Cardiac septum (tissue), 1 donor: ENCODE measurements at places on chromosomes 3 and 15.

DNA sequence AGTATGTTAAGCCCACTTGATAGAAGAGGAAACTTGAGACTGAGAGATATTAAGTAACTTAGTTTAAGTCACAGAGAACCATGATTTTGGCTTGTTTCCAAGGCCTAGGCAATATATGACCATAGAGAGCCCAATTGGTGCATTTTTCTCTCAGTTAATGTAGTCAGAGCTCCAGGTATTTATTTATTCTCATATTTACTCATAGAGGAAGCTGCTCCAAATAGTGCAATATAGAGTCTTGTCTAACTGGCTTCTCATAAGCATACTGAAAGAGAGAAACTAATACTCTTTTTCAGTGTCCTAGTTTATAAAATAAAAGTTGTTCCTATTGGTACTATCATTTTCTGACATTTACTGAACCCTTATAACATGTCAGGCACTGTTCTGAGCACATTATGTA, 15.2 kb downstream of the TRNT1 start:
- DNase-seq = no peak

- peak; percentile 67 for DNase-seq
Measured at GRCh38 chr3:197426121-197426566, 127.7 kb upstream of the DLG1 start.

DNA sequence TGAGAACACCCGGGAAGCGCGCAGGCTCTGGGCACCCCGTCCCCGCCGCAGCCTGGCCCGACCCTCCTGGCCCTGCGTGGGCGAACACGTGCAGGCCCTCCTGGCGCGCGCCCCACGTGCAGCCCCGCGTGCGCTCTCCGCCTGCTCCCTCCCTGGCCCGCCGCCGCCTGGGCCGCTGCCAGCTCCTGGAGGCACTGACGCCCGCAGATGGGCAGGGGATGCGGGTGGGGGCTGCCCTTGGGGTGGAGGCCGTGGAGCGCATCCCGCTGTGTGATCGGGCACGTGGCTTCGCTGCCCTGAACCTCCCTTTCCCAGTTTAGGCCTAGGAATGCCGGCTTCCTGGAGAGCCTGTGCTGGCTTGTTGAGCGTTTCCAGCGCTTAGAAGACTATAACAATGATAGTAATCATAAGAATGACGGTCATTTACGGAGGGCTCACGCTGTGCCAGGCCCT, 104.6 kb upstream of the SLC6A6 start:
- DNase-seq = no peak

DNA sequence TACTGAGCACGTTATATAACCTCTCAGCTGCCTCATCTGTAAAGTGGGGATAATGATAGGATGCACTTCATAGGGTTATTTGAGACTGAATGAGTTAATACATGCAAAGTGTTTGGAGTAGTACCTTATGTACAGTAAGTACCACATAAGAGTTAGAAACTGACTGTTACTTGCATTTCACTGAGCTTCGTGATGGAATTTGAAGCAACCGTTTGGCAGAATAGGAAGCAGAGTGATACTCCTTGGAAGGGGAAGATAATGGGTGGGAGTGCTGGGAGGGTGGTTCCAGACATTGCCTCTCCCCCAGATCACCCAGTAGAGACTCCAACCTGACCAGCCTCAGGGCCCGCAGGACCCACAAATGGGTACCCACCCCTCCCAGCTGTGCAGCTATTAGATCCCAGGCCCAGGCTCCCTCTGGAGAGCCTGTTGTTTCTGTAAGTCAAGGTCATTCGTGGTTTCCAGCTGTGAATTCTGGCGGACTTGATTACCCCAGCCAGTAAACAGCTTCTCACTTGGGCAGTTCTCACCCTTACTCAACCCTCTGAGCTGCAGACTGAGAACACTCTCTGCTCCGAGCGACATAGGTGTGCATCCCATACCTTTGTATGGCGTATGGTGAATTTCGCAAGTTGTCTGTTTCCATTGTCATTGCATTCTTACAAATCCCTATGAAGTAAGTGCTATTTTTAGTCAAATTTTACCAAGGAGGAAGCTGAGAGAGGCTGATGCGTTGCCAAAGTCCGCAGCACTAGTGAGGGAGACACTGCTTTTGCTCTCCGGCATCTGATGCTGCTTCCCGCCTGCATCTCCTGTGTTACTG, 11.1 kb downstream of the ALPK3 start:
- no peak for DNase-seq

DNA sequence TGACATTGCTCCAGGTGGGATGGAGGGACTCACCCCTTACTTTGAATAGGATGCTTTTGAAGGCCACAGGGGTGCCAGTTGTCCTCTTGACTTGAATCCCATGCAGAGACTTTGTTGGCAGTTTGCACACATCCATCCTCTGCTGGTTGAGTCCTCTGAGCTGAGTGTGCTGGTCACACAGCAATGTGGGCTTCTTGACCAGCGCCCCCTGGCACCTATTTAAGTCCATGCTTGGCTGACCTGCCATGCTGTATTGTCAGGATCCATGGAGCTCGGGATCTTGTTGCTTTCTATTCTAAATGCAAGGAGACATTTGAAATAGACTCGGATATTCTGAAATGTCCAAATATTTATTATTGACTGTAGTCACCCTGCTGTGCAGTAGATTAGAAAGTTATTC, 19.8 kb downstream of the RAB7A start:
- no peak for DNase-seq

- DNase-seq = no peak
Measured at GRCh38 chr3:172808969-172809546, 58.5 kb downstream of the ECT2 start.

GRCh38 chr15:77024273-77025082, 29.6 kb downstream of the PSTPIP1 start:
- peak; percentile 77 for DNase-seq

DNA sequence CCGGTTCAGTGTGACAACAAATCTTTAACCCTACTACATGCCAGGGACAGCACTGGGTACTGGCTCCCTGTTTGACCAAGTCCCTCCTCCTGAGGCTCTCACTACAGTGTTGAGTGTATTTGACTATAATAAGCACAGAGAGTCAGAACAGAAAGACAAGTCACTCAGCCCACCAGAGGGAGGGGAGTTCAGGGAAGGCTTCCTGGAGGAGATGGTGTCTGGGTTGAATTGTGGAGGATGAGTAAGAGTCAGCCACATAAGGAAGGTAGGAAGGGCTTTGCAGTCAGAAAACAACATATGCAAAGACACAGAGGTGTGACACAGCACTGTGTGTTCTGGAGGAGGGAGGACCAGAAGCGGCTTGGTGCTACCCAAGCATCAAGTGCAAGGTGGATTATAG, 17.7 kb downstream of the MEGF11 start:
- no peak for DNase-seq

DNA sequence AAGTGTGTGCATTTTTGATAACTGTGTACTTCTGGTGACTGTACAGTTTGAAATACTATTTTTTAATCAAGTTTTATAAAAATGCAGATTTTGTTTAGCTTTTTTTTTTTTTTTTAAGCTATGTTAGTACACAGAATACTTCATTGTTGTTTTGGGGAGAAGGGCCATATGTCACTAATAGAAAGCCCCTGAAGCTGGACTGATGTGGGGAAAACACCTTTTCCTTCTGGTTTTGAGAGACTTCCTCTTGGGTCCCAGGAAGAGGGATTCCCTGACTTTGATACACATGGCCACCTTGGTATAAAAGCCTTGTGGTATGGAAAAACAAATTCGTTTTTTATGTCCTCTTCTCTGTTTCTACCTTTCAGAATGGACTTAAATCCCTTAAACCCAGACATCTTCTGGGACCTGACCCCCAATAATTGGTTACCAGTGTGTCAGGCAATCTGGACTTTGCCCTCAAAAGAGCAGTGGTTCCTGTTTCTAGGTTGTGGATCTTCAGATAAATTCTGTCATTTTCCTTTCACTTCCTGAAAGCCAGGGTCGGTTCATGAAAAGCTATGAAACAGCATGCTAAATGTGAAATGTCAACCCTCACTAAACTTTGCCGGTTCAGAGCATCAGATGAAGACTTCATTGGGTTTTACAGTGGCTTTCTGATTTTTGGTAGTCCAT, 31.1 kb upstream of the BLOC1S6 start:
- DNase-seq = no peak

- DNase-seq = no peak
Measured at GRCh38 chr15:71549091-71549490, 261.3 kb upstream of the NR2E3 start.

- no peak for DNase-seq
Measured at GRCh38 chr3:48561045-48561736, 2.4 kb downstream of the UCN2 start.

- DNase-seq = peak; percentile 47
Measured at GRCh38 chr3:51938780-51939425, 2.8 kb downstream of the RRP9 start.

DNA sequence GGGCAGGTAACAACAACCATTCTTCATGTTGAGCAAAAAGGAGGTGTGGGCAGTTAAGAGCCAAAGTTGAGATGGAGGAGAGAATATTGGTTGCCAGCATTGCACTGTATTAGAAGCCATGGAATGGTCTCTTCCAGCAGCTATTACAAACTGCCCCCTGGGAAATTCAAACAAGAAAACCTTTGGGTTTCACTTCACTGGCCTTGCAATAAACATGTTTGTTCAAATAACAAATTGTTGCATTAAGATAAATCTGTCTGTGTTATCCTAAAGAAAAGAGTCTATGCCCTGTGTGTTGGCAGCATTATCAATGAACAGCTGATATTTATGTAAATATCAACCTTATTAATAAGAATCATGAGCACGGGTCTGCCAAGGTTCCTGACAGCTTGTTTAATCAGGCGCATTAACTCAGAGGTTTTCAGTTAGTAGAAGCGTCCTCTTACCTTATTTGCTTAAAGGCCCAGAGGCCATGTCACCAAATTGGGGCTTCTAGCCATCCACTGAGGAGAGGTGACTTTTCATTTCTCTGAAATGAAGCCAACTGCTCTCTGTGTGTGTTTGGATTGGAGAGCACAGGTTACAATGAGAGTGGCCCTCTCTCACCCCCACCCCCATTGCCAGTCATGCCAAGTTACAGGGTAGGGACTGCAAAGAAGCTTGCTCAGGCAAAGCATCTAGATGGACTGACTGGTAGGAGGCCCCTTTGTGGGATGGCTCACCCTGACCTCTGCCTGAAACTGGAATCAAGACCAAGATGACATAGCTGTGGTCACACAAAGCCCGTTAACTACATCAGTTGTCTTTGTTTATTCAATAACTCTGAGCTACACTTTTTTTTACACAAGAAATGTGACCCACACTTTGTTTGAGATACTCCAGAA, 10.5 kb downstream of the FILIP1L start:
- no peak for DNase-seq

- DNase-seq = no peak
Measured at GRCh38 chr15:98906712-98907083, 100.9 kb downstream of the PGPEP1L start.

GRCh38 chr15:47801522-47801921, 84.2 kb downstream of the SEMA6D start:
- no peak for DNase-seq

DNA sequence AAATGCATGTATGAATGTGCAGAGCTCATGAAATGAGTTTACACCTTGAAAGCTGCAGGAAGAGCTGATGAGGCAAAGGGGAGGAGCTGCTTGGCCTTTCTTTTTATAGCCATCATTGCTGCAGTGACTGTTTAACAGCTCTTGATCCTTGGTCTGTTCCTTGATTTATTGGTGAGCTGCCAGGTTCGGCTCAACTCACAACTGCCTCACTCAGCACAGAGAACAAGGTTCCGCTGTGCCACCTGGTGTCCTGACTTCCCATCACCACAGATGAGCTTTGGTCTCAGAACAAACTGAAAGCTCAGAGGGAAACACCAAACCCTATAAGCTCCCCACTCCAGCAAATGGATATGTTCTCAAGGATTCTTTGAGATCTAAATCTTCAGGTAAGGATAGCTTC, 626.1 kb downstream of the MAGI1 start:
- no peak for DNase-seq

- no peak for DNase-seq
Measured at GRCh38 chr3:111594205-111594604, 941 bp downstream of the ZBED2 start.

GRCh38 chr3:6108957-6109356, 752.0 kb upstream of the GRM7 start:
- no peak for DNase-seq

DNA sequence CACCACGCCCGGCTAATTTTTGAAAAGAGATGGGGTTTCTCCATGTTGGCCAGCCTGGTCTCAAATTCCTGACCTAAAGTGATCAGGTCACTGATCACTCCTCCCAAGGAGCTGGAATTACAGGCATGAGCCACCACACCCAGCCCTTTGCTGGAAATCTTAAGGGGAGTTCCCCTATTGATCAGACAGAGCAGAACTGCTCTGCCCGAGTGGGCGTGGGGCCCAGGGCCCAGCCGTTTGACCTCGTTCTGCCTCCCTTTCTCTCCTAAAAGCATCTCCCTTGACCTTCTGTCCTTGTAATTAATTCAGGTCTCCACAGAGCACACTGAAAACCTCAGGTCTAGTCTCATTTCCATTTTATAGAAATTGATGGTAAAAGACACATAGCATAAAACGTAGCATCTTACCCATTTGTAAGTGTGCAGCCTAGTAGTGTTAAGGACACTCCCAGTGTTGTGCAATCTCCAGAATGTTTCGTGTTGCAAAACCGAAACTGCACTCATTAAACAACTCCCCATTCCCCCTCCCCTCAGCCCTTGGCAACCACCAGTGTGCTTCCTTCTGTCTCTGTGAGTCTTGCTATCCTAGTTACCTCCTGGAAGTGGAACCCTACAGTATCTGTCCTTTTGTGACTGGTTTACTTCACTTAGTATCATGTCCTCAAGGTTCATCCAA, 89.3 kb downstream of the SLCO3A1 start:
- DNase-seq = peak; percentile 87

DNA sequence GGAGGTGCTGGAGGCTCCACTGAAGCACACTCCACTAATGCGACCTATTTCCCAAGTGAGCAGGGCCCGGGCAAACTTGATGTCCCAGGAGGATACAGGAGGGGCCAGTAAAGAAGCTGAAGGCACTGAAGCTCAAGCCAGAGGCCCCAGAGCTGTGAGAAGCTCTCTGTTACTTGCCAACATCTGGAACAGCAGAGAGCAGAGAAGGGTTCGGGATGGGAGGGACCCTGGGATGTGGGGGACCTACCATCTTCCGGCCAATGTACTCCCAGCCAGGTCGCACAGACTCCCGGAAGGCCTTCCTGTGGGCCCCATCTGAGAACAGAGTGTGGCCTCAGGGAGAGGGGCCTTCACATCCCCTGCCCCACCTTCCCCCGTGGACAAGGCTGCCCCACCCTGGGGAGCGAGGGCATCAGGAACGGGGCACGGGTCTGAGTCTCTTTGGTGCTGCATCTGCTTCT, 3.1 kb downstream of the HHATL start:
- peak; percentile 67 for DNase-seq

- DNase-seq = no peak
Measured at GRCh38 chr3:57972531-57973111, 35.6 kb upstream of the FLNB start.

- no peak for DNase-seq
Measured at GRCh38 chr15:64070965-64071851, 22.4 kb downstream of the CIAO2A start.
